ENCODE measurements at places on chromosomes 16 and 17.
A peak's percentile ranks its signal among the peaks of the same experiment; 100 is the strongest.

DNA sequence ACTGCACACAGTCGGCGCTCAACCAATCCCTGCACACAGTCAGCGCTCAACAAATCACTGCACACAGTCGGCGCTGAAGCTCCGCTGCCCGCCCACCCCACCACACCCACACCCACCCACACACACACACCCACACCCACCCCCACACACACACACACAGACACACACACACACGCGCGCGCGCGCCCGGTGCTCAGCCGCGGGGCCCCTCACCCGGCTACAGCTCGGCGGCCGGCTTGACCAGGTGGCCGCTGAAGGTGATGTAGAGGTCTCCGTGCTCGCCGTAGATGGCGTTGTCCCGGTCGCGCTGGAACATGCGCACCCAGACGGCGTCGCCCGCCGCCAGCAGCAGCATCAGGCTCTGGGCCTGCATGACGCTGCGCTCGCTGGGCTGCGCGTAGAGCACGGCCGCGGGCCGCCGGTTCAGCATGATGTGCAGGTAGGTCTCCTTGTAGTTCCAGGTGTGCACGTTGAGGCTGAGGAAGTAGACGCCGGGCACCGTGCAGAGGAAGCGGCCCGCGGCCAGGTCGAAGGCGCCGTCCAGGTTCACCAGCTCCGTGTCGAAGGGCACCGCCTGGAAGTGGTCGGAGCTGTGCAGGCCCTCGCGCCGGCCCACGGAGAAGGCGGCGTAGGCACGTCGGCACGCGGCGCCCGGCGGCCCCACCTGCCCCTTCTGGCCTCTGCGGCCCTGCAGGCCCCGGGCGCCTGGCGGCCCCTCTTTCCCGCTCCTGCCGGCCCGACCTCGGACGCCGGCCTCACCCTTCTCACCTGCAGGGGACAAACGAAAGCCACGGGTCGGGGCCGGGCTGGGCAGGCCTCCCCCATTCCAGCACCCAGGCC is 2.5 kb downstream of the C1QTNF8 start:
- no peak for DNase-seq

GRCh38 chr16:86753399-86753798 is 175.1 kb downstream of the FOXL1 start:
- DNase-seq: no peak

- DNase-seq: no peak
These were observed 37.9 kb downstream of the NUP88 start for GRCh38 chr17:5381542-5381941.

DNA sequence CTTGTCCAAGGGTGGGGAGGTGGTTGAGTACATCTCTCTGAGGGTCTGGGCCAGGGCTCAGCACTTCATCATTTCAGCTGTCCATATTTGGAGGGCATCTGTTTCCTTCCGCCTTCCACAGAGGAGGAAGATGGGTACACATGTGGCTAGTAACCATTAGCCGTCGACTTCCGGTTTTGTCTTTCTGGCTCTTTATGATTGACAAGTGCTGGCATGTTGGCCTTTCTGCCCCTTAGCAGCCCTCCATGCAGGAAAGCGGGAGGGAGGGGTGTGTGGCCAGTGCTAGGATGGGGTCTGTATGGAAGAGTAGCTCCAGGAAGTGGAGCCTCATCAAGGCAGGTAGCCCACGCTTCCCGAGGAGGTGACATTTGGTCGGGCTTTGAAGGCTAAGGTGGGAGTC is 69.6 kb downstream of the RAI1 start:
- peak; percentile 11 for DNase-seq

GRCh38 chr17:75295201-75296158 is 6.2 kb upstream of the SLC25A19 start:
- no peak for DNase-seq

DNA sequence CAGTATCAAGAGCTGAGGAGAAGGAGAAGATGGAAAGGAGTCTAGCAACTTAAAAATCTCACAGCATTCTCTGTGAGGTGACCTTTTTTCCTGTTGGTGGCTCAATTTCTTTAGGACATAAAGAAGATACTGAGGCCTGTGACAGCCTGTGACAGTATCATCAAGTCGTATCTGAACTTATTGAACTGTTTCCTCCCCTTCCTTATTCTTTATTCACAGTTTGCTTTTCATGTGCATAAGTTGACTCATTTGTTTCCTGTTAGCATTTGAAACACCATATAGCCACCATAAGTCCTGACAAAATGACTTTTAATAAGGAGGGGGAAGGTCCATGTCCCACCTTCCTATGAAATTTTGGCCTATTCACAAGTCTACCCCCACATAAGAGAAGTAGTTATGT is 8.9 kb downstream of the UNK start:
- DNase-seq: no peak

DNA sequence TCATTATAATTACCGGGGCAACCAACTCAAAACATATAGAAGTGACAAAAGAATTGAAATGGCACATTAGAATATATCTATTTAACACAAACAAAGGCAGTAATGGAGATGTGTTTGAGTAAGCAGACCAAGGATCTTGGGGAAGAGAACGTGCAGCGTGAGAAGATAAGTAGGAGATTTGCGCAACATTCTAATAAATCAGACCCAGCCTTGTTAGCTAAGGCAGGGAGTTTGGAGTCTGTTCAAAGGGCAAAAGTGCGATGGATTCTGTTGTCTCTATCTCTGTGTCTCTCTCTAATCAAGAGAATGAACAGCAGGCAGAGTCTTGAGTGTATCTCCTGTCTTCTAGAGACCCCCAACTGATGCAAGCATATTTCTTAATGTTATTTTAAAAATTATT is 55.0 kb upstream of the FA2H start:
- no peak for DNase-seq

- DNase-seq: no peak
These were observed 19.2 kb upstream of the HOXB13 start for GRCh38 chr17:48747445-48748363.

DNA sequence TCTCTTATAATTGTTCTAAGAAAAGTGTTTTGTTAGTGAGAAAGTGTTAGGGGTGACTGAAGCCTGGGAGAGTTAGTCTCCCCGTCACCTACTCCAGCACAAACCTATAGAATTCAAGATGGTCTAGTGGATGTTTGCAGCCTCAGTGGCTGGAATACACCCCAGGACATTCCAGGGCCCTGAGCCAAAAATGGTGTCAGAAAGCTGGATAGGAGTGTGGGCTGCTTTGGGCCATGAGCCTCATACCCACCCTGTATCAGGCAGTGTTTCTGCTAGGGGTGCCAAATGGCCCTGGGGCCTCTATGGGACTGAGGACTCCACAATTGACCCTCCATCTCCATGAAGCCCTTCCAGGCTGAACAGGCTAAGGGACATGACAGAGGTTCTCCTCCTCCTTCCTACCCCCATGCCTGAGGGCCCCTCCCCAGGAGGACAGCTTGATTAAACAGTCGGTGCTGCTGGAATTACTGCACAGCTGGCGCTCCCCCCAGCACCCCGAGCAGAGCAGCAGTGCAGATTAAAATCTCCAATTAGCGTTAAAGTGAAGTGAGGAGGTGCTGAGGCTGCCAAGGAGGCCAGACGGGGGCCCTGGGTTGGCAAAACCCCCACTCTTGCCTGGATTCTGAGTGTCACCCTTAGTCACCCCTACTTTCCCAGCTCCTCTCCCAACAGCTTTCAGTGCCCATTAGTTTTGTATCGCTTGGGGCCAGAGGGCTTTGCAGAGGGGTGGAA is 59.1 kb downstream of the NEUROD2 start:
- DNase-seq: no peak
